Adrenal gland (tissue), 19 donors: ENCODE measurements at places on chromosomes 7 and 10. TPM values are rescaled to one million over a fixed set of nuclear protein-coding genes. Genes with fewer than 3 reads are reported as not detected.

Gene NACAD
- 12.1 TPM for polyA plus RNA-seq

Gene PON3
- 18.9 TPM for polyA plus RNA-seq

Gene PSD
- polyA plus RNA-seq, result 3.4 TPM

Gene FAM237B
- not detected for polyA plus RNA-seq

DNA sequence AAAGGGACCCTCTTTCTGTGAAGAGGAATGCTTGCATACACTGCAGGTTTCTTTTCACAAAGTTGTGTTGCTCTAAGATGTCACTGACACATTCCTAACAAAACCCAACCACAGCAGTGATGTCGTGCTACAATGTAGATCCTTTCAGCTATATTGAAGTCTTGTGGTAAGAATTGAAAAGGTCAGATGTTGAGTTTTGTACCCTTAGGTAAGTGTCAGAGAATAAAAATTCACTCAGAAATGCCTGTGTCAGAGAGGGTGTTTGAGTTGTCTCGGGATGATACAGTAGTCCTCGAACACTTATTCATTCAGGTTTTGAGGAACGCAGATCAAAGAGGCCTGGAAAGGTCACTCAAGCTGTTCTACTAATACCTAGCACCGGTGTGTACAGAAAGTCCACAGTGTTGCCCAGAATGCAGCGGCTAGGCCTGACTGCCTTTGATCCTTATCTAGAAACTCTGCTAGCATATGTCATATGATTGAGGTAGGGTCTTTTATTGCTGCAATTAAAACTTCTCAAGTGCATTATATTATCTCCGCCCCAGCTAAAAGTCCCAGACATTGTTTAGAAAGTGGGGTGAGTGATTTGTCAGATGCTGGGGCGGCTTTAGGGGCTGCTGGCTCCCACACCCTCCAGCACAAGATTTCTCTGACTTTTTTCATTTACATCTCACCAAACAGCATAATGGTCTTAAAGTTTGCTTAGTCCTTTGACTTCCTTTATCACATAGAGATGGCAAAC lies 26.0 kb downstream of the RNF32 start:
- no peak for DNase-seq

DNA sequence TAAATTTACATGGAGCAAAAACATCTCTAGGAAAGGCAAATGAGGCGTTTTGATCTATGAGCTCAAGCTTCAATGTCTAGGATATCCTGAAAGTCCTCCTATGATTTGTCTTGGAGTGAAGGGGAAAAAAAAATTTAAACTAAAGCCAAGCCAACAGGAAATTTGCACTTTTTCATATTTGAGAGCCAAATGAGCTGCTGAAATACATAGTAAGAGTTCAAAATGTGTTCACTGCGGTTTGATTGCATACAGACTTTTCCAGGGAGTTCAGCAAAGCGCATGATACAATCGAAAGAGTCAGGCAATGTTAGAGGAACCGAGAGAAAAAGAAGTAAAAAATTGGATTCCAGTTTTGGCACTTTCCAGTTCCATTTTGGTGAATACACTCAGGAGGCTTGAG lies 633.4 kb upstream of the MGMT start:
- DNase-seq, result no peak

DNA sequence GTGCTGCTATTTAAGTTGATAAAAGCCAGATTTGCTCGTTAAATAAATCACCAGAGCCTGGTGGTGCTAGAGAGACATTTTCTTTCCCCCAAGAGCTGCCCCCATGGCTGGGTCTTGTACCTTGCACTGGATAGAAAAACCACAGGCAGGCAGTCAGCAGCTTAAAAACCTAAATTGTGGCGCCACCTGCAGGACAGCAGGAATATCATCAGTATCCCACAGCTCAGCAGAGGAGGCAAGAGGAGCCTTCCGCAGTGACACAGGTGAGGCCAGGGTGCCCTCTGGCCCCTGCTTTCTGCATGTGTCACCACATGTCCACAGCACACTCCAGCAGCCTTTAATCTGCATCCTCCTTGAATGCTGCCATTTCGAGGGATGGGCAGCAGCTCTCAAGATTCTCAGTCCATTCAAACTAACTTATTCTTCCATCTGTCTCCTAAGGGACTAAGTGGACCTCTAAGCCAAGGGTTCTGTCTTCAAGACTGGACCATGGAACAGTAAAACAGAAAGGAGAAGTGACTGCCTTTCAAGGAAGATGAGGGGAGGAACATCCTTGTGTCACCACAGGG lies 4.5 kb upstream of the PLXNA4 start:
- DNase-seq, result peak; percentile 56

- DNase-seq, result no peak
Measured at GRCh38 chr7:26159243-26159642, 7.2 kb downstream of the NFE2L3 start.

DNA sequence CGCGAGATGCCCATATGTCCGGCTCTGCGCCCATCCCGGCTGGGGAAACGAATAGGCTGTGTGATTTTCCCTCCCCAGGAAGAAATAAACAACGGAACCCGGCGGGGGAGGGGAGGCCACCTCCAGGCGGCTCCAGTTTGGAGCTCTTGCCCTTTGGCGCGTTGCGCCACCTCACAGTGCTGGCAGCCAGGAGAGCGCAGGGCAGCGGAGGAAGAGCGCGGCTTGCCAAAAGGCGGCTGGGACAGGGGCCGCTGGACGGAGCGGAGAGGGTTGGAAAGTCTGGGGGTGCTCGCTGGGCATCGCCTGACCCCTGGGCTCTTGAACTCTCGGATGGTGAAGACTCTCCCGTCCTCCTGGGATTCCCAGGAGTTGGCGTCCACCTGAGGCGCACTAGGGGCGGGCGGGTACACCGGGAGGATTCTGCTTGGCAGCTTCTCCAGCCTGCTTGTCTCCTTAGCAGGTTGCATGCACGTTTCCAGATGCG lies 5.3 kb upstream of the NEUROG3 start:
- DNase-seq, result no peak

DNA sequence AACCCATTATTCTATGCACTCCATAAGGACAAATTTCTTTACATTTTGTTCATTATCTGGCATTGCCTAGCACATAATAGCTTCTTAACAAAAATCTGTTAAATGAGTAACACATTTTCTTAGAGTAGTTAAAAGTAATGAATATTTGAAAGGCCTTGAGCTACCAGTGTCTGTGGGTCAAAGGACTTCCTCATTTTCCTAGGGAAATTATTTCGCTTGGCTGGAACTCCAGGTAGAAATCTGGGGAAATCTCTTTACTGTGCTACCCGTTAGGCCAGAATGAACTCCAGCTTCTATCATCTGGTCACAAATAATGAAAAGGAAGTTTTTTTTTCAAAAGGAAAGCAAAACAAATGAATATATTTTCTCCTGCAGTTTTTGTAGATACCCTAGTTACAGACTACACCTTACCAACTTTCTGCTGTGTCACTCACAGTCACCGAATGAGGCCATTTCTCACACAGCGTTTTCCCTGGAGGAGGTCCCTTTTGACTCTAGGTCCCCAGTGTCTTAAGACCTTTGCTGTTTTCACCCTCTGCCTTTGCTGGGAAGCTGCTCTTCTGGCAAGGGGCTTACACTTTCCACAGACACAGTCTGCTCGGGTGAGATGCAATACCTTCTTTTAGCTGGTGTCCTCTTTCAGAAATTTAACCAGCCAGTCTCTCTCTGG lies 1.6 kb downstream of the SAMD9L start:
- no peak for DNase-seq
